Suprapubic skin (tissue), 4 donors: ENCODE measurements at places on chromosomes 7 and 10. TPM values are rescaled to one million over a fixed set of nuclear protein-coding genes. Genes with fewer than 3 reads are reported as not detected.

FBH1 gene
- total RNA-seq = 131 TPM

ACTR3C gene
- 16.5 TPM for total RNA-seq

DNA sequence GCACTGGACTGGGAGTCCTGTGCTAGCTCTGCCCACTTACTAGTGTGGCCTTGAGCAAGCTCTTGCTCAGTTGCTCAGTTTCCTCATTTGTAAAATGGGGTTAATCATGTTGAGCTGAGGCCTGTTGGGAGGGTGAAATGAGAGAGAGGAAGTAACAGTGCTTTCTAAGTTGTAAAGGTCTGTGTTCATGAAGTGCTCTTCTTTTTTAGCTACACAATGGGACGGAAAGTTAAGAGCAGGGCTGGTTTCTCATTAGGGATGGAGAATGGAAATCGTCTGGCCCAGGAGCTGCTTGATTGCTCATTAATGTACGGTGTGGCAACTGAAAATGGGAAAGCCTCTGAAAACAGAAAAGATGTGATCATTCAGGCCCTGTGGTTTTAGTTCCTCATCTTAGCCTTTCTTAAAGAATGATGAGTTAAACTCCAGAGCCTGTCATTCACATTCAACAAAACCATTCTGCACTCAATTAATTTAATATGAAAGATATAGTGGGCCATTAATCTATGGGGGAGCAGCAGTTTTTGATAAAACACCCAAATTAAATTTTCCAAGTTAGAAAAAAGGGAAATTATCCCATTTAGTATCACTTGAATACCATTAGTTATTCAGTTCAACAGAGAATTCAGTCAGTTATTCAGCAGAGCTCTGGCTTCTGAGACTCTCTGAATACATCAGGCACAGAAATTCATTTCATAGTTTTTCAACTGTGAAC lies 60.5 kb downstream of the SH2D4B start:
- DNase-seq = no peak

DNA sequence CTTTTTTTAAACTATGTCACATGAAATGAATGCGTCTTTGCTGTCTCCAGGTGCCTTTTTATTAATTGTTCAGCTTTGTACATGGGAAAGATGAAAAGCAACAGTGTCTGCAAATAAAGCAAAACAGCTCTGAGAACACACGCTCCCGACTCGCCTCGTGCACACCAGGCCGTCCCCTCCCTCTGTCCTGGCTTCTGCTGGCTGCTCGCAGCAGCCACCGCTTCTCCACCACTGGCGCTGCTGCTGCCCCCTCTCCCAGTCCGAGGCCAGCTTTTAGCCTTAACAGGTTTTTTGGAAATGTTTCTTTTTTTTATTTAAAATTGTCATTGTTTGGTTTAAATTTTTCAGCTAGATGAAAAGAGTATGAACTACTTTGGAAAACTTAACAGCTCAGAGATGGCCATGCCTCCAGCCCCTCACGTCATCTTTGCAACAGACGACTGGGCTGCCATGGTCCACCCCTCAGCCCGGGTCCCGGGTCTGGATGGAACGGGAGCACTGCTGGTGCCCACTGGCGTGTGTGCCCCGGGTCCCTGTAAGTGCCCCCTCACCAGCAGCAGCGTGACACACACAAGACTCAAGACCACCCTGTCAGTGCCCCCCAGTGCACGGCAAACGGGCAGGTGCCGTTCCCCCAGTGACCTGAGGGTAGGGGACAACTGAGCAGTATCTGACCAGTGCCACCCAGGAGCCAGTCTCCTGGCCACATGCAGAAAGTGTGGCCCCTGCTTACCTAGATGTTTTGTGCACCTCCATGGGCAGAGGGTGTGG lies 415.6 kb upstream of the FOXK1 start:
- DNase-seq = peak; percentile 74

GRCh38 chr10:54487743-54488142 lies 313.3 kb downstream of the PCDH15 start:
- no peak for DNase-seq
